Stimulated activated naive CD4-positive, alpha-beta T cell treated with Interleukin-2 at 50 U/mL for 16 hours (primary cell): ENCODE measurements at places on chromosomes 6 and 20.
A peak's percentile ranks its signal among the peaks of the same experiment; 100 is the strongest.

DNA sequence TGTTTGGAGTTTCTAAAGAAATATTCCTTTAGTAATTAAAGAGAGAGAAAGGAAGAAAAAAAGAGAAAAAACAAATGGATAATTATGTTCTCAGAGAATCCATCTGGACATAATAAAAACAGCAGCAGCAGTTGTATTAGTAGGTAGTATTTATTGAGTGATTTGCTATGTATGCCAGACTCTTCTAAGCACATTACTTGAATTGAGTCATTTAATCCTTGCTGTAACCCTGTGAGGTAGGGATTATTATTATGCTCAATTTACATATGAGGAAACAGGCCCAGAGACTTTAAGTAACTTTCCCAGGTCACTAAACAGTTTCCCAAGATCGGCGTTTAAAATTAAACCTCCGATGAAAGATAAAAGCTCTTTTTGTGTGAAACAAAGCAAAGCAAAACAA is 238.8 kb downstream of the TSHZ2 start:
- DNase-seq, result no peak

- peak; percentile 67 for DNase-seq
These were observed 682 bp downstream of the BRD2 start for GRCh38 chr6:32968867-32969684.

DNA sequence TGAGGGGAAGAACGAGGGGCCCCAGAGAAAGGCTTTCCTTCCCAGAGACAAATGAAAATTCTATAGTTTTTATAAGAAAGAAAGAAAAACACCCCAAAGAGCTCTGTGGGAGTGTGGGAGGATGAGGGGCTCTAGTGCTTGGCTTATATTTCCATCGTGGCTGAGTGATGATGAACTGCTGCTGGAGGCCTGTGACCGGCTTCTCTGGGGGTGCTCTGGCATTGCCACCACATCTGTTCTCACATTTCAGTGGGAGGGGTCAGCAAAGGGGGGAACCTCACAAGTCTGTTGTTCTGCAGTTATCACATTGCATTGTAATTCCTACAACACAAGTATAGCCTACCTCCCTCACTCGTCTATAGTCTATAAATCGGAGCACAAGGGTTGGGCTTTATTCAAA is 67.6 kb upstream of the BACH2 start:
- DNase-seq, result no peak

DNA sequence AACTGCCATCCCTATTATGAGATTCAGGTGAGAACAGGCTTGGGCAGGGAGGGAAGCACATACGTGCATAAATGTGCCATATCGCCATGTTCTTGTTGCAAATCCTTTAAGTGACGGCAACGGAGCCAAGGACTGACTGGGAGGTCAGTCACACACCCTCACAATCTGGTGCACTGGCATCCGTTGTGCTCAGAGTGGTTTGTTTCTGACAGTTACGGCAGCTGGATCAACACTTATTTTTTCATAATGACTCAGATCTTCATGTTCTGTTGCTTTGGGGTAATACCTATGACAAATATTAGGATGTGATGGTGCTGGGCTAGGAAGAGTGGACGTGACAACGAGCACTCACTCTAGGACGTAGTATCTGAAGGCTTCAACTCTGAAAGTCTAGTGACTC is 56.2 kb upstream of the PREP start:
- DNase-seq, result peak; percentile 20

GRCh38 chr6:118101220-118101619 is 194.2 kb downstream of the SLC35F1 start:
- DNase-seq, result no peak

DNA sequence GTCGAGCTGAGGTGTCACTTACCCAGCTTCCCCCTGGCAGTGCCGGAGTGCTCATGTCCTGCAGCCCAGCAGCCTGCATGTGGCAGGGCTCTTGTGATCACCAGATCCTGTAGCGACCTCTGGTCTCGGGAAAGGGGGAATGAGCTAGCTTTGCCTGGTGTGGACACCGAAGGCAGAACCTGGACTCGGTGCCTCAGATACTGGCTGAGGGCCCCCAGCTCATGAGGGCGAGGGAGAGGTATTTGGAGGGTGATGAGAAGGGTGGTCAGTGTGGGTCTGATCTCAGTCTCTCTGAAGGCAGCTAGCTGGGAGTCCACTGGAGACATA is 26.3 kb downstream of the SUN5 start:
- DNase-seq, result no peak

DNA sequence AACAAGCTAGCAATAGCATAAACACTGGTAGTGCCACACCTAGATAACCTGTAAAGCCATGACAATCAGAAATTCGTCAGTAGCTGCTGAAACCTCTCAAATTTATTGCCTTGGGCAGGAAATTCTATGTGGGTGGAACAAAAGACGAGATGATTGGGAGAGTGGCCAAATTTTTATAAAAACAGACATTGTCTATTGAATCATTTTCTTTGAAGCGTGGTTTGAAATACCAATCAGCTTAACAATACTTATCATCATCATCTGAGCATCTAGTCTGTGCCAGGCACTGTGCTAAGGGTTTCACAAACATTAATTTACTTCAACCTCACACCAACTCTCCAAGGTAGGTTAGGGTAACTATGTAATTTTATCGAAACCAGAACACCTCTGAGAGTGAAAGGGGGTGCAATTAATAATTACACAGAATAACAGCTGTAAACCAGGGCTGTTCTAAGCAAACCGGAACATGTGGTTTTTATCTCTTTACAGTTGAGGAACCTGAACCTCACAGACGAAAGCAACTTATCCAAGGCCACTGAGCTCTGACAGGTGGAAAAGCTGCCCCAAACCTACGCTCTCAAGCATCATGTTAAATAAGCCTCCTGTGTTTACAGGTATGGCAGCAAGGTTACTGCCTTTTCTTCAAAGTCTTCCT is 43.4 kb downstream of the NHSL1 start:
- no peak for DNase-seq

GRCh38 chr6:150016324-150017185 is 8.8 kb downstream of the RAET1L start:
- peak; percentile 19 for DNase-seq

DNA sequence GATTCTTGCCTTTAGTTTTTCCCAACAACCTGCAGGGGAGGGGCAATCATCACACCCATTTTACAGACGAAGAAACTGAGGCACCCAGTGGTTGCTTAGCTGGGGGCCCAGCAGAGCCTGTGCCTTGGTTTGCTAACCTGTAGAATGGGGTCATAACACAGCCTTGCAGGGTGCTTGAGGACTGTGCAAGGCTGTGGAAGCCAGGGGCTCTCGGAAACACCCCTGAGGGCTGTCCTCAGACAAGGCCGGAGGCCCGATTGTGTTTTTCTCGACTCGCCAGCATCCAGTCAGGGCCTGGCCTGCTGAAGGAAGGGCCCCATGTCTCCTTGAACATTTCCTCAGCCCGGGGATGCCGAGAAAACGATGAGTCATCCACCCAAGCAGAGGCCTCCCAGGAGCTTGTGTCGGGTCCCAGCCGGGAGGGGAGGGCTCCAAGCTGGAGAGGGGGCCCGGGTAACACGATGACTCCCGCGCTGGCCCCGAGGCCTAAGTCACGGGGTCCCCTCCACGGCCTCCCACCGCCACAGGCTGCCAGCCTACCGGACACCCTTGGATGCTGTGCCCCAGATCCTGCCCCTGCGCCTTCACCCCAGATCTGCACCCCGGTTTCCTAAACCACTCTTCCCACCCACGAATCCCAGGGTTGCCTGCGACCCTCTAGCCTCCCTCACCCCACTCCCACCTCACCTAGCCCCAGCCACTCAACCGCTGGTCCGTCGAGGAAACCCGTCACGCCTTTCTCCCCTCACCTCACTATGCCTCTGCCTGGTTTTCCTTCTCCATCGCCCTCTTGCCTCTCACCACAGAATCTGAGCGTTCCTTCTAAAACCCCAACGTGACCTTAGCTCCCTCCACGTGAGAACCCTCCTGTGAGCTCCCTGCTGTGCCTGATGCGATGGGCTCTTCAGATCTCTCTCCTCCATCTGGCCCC is 10.6 kb downstream of the NOL4L start:
- DNase-seq, result peak; percentile 34

DNA sequence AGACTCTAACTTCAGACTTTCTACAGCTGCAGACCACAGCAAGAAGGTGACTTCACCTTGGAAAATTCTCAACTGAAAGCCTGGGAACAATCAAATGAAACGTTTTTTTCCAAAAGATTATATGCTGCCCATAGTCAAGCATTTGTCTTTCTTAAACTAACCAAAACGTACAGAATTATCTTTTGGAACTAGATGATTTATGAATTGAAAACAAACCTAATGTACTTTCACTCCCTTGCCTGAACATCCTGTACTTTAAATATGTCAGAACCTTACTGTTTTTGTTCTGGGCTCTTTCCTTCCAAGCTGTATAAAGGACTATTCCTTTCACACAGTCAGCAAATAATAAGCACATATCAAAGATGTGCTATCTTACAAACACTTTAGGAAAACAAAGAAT is 62.4 kb upstream of the TNFAIP3 start:
- no peak for DNase-seq

- no peak for DNase-seq
These were observed 62.1 kb downstream of the NOL4L start for GRCh38 chr20:32522776-32523612.

DNA sequence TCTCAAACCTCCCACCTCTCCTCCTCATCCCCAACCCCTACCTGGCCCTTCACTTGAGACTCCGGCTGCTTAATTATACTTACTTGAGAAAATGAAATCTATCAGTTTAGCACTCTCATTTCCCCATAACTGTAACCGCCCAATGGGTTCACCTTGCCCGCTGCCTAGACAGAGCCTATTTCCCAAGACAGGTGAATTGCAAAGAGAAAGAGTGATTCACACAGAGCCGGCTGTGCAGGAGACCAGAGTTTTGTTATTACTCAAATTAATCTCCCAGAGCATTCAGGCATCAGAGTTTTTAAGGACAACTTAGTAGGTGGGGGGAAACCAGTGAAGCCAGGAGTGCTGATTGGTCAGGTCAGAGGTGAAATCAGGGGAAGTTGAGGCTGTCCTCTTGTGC is 301.4 kb upstream of the CDYL start:
- no peak for DNase-seq

DNA sequence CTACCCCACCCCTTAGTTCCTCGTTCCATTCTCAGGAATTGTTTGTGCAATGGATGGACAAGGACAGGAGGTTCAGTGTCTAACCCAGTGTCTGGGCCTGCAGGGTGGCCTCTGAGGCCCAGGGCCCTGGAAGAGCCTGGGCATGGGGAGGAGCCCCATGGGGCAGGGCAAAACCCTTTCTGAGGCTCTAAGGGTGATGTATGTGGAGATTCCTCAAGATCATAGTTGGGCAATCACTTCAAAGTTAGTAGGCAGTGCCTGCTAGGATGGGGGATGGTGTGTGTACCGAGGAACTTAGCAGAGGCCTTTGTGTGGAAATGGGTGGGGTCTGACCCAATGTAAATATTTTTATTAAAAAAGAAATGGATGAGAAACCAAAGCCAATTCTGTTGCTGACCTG is 6.7 kb upstream of the C2 start:
- DNase-seq, result no peak

GRCh38 chr6:34340906-34341480 is 51.5 kb downstream of the NUDT3 start:
- DNase-seq, result no peak

DNA sequence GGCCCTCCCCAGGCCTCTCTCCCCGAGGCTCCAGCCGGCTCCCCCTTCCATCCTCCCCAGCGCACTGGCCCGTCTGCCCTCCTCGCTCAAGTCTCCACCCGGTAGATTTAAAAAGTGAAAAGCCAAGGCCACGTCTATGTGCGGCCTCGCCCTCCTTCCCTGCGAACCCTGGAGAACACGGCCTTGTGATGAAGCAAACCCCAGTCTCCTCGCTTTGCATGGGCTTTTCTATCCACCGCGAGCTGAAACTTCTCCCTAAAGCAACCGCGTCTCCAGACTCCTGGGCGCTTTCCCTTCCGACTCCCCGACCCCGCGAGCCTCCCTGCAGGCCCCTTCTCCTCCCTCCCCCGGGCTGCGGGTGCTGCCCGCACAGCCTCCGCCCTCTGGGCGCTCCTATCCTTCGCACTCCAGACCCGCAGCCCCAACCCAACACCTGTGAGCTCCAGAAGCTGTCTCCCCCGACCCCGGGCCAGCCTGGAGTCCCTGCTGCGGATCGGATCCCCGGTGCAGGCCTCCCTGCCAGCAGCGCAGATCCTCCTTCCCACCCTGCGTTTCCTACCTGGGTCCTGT is 265.2 kb upstream of the QKI start:
- DNase-seq, result no peak

DNA sequence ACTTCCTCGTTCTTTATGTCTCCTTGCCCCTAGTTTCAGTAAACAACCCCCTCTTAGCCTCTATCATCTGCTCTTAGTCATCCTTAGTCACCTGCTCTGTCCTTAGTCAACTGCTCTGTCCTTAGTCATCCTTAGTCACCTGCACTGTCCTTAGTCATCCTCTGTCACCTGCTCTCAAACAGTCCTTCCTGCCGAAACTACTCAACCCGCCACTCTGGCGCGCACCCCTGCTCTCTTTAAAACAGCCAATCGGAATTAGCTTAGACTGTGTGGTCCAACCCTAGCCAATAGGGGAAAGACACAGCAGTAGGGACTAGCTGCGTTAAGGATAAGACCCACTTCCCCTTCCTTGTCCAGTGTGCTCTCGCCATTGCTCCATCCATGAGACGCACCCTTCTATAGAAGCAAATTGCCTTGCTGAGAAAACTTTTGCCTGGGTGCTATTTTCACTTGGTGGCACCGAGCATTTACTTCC is 73.9 kb downstream of the BACH2 start:
- DNase-seq, result peak; percentile 51

DNA sequence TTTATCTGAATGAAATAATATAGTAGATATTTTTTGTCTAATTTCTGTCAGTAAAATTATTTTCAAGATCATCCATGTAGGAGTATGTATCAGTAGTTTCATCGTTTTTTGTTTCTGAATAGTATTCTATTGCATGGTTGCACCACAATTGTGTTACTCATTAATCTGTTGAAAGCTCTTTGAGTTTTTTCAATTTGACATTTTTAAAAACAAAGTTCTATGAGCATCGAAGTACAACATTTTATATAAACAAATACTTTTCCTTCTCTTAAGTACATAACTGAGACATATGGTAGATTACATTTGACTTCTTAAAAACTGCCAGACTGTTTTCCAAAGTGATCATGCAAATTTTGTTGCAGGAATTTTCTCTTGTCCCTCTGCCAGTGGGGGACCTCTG is 1113.1 kb upstream of the CITED2 start:
- DNase-seq, result no peak

GRCh38 chr6:109060571-109060970 is 34.1 kb downstream of the SESN1 start:
- DNase-seq, result no peak

GRCh38 chr6:150203871-150204545 is 61.2 kb downstream of the PPP1R14C start:
- no peak for DNase-seq
